ENCODE measurements at places on chromosomes 3 and 15. TPM values are rescaled to one million over a fixed set of nuclear protein-coding genes. Genes with fewer than 3 reads are reported as not detected.

Gene NEDD4
- 9.3 TPM for total RNA-seq

DNA sequence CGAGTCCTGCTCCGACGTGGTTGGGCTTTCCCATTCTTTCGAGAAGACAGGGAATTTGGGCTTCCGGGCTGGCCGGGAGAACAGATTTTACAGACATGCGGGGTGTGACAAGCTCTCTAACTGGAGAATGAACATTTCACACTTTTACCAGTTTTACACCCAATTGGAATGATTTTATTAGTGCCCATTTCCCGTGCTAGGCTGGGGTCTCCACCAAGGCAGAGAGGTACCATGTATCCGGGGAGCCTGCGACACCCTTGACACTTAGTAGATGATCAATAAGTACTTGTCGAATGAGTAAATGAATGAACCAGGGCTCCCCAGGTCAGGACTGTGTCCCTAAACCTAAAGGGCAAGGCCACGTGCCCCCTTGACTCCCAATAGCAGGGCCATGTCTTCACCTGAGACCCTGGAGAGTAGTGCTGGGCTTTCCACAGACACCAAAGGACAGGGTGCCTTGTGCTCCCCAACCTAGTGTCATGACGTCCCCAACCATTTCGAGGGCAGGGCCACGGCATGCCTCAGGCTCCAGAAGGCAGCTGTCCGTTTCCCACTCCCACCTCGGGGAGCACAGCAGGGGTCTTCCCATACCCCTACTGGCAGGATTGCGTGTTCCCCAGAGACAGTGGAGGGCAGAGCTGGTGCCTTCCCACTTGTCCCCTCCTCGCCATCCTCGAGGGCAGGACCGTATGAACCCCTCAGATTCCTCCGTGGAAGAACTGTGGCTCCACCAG is 679 bp upstream of the MYD88 start:
- DNase-seq, result peak; percentile 79

GRCh38 chr3:73955494-73956070 is 330.8 kb upstream of the PDZRN3 start:
- DNase-seq, result no peak

GRCh38 chr15:67918205-67918861 is 78.5 kb upstream of the RNU6-1 start:
- peak; percentile 57 for DNase-seq

GRCh38 chr3:49017971-49018706 is at the start of gene DALRD3:
Gene DALRD3, minus strand, starts transcription at chr3:49018580. Its CDS starts 16 bp downstream, at chr3:49018564.
- peak; percentile 87 for DNase-seq

- no peak for DNase-seq
Observed at GRCh38 chr3:11698326-11699082, 54.8 kb upstream of the VGLL4 start.

- DNase-seq, result no peak
Observed at GRCh38 chr3:31086698-31087097, 192.2 kb upstream of the GADL1 start.
